NCI-H1436 treated with DMSO at 0.1 percent for 48 hours (cell line): ENCODE measurements at places on chromosomes 4 and X.

GRCh38 chr4:142559986-142560385 is 286.1 kb downstream of the INPP4B start:
- DNase-seq: no peak

GRCh38 chrX:95055991-95056390 is 1382.0 kb downstream of the FAM133A start:
- no peak for DNase-seq

DNA sequence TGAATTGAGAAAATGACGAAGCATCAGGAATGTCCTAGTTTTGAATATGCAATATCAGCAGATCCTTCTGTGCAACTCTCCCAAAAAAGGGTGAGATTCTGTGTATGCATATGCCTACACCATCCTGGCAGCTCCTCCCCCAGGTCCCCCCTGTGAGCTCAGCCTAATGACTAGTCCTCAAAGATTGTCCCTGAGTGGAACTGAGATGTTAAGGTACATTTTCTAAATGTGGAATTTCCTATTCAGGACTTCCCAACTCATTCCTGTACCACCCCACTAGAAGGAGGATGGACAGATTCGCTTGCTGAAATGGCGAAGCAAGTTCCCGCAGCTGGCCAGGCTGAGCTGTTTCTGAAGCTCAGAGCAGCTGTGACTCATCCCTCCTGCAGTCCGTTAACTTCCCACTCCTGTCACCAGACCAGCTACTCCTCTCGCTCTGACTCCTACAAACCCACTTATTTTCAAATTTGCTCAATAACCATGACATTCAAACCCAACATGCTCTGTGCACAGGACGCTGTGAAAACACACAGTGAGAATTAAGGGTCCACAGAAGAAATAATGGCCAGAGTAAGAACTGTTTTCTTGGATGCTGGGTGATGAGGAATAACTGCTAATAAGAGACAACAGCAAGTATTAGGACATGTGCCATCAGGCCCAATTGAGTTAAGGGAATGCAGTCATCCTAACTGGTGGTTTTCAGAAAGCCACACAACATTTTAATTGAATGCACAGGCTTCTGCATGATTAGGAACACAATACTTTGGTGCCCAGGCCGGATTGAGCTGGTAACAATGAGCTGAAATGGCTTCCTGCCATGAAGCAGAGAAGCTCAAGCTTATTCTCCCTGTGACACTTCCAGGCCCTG is 40.0 kb upstream of the IRF2 start:
- no peak for DNase-seq

- DNase-seq: no peak
Observed at GRCh38 chr4:100461807-100462605, 55.8 kb downstream of the EMCN start.

- no peak for DNase-seq
Observed at GRCh38 chr4:6851431-6851830, 58.2 kb upstream of the TBC1D14 start.

- no peak for DNase-seq
Observed at GRCh38 chrX:150849996-150850720, 48.3 kb downstream of the CD99L2 start.

DNA sequence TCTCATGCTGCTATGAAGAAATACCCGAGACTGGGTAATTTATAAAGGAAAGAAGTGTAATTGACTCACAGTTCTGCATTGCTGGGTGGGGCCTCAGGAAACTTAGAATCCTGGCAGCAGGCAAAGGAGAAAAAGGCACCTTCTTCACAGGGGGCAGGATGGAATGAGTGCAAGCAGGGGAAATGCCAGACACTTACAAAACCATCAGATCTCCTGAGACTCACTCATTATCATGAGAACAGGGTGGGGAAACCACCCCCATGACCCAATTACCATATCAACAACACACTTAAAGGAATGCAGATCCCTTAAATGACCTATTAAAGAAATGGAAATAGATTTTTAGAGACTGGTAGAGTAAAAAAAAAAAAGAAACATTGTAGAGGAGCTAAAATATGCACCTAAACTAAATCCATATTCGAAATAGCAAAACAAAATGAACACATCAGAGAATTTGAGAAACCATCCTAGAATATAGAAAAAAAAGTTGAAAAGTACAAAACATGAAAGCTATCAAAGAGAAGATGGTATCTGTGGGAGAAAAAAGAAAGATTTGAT is 104.3 kb upstream of the UGT8 start:
- no peak for DNase-seq

DNA sequence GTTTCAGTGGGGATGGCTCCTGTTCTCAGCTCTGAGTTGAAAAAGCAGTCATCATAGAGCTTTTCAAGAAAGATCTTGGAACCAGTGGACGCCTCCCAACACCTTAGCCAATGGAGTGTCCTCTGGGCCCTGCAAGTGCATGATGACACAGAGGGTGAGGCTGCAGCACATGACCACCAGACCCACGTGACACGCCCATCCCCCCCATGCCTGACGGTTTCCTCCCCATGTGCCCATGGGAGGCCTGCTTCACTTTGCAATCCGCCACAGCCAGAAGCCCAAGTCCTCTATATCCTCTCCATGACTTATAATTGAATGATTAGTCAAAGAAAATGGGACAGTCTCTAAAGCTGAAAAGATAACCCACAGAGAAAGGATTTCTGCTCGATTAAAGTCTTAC is 187.0 kb downstream of the AFAP1 start:
- no peak for DNase-seq

GRCh38 chr4:13705521-13706041 is 78.1 kb upstream of the BOD1L1 start:
- DNase-seq: no peak

DNA sequence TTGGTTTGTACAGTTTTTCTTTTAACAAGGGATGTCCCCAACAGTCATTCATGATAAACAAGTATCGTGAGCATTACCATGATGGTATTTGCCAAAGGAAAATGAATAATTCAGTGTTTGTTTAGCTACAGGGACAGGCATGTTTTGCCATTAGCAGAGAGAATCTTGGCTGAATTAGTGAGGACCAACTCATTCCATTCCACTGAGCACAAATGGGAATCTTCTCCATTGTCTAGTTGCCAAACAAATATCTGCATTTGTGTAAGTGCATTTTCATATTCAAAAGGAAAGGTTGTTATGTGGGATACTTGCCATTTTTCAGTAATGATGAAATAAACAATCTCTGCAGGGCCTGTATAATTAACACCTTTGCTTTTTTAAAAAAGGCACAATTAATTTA is 1762.6 kb downstream of the RPA4 start:
- no peak for DNase-seq

DNA sequence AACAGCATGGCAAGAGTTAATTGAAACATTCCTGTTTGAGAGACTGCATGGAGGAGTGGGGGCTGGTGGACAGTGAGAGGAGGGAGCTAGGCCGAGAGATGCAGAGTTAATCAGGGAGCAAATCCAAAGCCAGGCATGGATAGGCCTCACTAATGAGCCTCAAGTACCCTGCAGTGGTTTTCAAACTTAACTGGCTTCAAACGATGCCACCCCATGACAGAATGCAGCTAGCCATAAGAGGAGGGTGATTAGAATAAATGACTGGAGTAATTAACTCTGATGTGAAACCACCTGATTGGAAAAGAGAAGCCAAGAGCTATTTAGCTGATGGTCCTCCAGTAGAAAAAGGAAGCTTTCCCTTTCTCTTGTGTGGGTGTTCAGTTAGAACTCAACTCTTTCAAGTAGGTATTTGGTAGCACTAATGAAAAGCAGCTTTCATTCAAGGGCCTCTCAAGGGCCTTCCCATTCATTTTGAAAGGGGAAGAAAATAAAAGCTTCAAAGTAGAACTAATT is 215.4 kb upstream of the MAB21L2 start:
- DNase-seq: peak; percentile 100

- no peak for DNase-seq
Observed at GRCh38 chr4:105599932-105600655, 47.7 kb downstream of the ARHGEF38 start.

DNA sequence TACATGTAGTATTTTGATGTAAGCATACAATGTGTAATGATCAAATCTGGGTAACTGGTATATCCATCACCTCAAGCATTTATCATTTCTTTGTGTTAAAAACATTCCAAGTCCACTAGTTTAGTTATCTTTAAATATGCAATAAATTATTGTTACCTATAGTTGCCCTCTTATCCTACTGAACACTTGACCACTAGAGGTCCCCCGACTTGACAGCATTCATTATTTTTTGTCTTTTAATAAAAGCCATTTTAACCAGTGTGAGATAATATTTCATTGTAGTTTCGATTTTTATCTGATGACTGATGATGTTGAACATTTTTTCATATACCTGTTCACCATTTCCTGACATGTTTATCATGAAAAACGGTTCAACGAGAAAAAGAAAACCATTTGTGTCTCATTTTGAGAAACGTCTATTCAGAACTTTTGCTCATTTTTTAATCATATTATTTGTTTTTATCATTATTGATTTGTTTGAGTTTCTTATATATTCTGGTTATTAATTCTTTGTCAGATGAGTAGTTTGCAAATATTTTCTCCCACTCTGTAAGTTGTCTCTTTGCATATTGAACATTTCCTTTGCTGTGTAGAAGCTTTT is 199.0 kb upstream of the CXXC4 start:
- DNase-seq: no peak

- no peak for DNase-seq
Observed at GRCh38 chr4:77465271-77465670, 140.3 kb upstream of the CXCL13 start.

GRCh38 chr4:37648084-37648817 is 37.9 kb downstream of the RELL1 start:
- no peak for DNase-seq

GRCh38 chr4:178165251-178165950 is 723.2 kb upstream of the AGA start:
- no peak for DNase-seq

DNA sequence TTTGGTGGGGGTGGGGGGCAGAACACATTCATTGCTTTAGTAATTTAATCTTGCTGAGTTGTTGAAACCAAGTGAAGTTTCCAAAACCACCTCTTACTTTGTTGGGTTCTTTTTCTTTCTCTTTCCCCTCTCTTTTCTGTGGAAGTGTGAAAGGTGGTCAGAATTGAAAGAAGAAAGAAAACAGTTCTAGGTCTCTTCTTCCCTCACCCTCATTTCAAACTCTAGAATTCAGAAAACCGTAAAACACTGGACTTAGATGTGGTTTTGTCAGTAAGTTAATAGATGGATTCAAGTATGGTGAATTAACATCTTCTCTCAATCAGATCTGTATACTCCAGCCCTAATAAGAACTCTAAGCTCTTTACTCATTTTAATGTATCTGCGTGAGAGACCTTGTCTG is 23.7 kb downstream of the PLP1 start:
- no peak for DNase-seq

DNA sequence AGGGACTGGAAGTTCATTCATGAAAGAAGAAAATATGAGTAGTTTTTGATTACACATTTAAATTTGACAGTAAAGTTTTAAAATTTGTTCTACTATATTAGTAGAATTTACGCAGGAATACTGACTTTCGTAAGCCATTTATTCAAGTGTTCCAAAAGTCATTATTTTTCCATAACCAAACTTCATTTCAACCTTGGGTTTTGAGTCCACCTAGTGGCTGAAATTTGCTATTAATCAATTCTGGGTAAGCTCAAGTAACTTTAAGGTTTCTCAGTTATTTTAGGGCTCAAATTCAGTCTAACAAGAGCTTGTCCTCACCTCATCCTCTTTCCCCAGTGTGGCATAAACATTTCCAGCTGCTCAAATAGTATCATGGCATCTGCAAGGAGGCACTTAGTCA is 175.4 kb downstream of the SH3BGRL start:
- DNase-seq: no peak

- DNase-seq: no peak
Observed at GRCh38 chr4:152185786-152186550, 349.9 kb downstream of the FBXW7 start.

- no peak for DNase-seq
Observed at GRCh38 chr4:150072906-150073714, 5.1 kb upstream of the DCLK2 start.

- DNase-seq: no peak
Observed at GRCh38 chr4:98524230-98524629, 134.2 kb downstream of the TSPAN5 start.

DNA sequence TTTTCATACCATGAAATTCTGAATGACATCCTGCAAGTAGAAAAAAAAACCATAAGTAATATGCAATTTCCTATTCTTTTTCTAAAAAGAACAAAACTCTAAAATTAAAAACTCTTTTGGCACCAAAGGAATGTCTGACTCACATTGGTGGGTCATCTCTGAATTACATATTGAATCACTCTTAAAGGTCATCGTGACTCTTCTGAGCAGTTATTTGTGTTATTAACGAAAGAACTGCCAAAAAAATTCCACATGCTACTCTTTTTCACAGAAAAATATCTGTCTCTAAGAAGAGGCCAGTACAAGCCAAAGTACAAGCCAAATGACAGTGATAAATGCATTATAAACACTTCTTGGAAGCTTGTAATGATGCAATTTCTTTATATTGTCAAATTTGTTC is 282.2 kb downstream of the GUCY2F start:
- DNase-seq: no peak

DNA sequence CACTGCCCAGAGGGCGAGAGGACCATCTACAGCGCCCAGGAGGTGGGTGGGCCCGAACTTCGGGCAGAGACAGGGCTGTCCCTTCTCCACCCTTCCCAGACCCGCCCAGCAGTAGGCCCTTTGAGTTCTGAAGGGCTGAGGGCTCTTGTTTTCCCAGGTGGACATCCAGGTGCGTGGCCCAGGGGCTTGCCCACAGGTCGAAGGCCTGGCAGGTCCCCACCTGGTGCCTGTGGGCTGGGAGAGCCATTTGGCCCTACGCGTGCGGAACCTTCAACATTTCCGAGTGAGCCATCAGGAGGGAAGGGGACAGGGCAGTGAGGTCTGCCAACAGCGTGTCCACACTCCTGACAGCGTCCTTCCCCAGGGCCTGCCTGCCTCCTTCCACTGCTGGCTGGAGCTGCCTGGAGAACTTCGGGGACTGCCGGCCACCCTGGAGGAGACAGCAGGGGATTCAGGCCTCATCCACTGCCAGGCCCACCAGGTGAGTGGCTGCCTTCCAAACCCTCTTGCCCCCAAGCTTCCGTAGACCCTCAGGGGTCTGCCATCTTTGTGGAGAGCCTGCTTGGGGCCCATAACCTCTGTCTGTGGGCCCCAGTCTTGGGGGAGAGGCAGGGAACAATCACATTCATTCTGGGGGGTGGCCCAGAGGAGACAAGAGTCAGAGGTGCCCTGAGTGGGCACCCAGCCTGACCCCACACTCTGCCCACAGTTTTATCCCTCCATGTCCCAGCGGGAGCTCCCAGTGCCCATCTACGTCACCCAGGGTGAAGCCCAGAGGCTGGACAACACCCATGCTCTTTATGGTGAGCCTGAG is 6.8 kb downstream of the PLXNB3 start:
- DNase-seq: no peak

DNA sequence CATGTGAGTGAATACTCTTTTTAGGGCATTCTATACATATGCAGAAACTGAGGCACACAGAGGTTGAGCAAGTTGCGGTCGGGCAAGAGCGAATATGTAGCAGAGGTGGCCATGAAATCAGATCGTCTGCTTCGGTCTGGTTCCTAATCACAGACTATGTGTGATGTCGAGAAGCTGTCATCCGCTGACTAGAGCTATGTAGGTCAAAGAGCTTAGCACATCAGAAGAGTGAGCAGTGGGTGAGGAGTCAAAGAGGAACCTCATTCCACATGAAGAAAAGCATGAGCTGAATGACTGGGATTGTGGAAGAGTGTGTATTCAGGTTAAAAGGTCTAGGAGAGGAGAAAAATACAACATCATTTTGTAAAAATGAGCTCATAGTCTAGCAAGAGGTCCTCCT is 19.0 kb downstream of the GAB3 start:
- DNase-seq: no peak
